ENCODE measurements at places on chromosomes 16 and 17.

GRCh38 chr17:71593078-71593477 lies 527.7 kb upstream of the SOX9 start:
- no peak for DNase-seq

DNA sequence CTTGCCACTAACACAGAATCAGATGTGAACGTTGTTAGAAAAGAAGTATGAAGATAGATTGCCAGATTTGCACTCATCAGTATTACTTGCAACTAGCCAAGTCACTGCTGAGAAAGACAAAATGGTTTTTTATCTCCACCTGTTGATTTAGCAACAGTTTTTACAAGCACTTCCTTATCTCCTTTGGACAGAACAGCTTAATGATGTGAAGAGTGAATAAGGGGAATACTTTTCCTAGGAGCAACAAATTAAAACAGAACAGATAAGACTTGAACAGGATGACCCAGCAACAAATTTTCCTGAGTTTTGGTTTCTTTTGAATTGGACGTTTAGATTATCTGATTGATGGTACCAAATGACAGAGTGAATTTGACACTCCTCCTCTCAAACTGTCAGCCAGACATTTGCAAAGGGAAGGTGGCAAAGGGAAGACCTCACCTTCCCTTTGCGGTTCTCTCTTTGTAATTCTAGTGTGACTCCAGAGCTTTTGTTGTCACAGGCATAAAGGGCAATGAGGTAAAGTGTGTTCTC lies 130.6 kb downstream of the NLK start:
- DNase-seq = no peak

- DNase-seq = no peak
Measured at GRCh38 chr16:15946257-15947044, 3.0 kb upstream of the ABCC1 start.

- DNase-seq = no peak
Measured at GRCh38 chr17:4475001-4475400, 23.7 kb upstream of the SPNS2 start.

GRCh38 chr17:40664582-40665333 lies at the start of gene KRT222:
KRT222 (minus strand) TSS chr17:40665177; CDS start chr17:40665099, 78 bp downstream.
- DNase-seq = no peak

DNA sequence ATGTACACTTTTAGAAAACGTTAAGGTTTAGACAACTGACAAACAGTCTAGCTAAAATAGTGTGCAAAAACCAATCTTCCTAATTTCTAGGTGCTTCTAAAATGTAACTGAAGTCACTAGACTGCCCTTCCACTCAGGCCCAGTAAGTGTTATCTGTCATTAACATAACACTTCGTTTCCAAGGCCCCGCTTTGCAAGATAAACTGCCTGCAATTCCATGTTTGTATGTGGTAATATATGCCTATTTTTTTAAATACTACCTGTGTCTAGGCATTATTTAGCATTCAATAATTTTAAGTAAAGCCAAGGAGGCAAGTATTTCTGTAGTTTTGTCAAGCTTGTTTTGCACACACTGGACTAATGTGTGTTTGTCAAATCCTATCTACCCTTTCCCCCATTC lies 3.2 kb downstream of the USP32 start:
- peak; percentile 29 for DNase-seq

DNA sequence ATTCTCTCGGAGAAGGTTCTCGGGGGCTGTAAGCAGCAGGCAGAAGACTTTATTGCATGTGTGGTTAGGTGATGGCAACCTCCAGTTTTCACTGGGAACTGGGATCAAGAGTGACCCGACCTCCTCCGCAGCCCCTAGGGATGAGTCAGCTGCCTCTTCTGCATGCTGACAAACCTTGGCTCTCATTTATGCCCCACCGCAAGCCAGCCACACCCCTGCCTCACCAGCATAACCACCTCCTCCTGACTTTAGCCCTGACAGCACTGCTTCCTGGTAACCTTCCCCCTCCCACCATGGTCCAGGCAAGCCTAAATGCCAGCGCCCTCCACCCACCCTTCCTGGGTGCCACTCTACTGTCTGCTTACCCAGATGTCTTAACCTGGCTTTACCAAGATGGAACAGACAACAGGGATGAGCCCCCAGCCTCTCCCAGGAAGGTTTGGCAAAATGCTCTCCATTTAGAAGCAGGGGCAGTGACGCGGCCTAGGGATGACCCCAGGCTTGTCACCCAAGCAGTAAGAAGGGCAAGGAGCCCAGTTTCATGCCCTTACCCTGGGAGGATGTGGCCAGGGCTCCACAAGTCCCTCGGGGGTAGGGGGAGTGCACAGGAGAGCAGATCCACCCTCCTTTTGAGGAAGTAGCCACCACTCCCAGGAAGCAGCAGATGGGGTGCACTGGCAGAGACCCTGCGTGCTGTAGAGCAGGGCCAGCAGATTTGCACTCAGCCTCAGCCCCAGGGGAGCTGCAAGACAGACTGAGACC lies 73.5 kb downstream of the GOSR1 start:
- DNase-seq = peak; percentile 91

GRCh38 chr16:48393485-48394354 lies 8.5 kb upstream of the SIAH1 start:
- no peak for DNase-seq

DNA sequence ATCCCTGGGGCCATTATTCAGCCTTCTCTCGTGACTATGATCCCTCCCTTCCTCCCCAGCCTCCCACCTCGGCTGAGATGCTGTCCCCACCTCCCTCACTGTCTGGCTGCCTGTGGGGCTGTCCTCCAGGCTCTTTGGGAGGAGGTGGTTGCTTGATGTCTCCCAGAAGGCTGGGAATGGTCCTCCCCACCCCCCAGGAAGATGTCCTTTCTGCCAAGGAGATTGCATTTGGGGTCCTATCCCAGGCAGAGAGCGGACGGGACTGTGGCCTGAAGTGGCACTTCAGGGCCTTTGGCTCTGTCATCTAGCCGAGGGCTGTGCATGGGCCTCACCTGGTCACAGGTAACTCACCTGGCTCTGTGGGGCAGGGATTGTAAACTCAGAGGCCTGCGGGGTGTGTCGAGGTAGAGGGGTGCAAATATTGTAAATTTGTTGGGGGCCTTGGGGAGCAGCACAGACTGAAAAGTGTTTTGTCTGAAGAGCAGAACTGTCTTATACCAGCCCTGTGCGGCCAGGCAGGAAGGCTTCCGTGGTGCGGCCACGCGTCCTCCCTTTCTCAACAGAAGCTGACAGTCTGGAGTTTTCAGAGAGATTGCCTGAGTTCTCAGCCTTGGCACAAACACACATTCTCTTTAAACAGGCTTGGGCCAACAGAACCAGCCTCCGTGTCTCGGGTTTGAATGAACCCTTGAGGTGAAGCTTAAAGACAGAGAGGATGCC lies 177.9 kb downstream of the SEC14L1 start:
- no peak for DNase-seq

DNA sequence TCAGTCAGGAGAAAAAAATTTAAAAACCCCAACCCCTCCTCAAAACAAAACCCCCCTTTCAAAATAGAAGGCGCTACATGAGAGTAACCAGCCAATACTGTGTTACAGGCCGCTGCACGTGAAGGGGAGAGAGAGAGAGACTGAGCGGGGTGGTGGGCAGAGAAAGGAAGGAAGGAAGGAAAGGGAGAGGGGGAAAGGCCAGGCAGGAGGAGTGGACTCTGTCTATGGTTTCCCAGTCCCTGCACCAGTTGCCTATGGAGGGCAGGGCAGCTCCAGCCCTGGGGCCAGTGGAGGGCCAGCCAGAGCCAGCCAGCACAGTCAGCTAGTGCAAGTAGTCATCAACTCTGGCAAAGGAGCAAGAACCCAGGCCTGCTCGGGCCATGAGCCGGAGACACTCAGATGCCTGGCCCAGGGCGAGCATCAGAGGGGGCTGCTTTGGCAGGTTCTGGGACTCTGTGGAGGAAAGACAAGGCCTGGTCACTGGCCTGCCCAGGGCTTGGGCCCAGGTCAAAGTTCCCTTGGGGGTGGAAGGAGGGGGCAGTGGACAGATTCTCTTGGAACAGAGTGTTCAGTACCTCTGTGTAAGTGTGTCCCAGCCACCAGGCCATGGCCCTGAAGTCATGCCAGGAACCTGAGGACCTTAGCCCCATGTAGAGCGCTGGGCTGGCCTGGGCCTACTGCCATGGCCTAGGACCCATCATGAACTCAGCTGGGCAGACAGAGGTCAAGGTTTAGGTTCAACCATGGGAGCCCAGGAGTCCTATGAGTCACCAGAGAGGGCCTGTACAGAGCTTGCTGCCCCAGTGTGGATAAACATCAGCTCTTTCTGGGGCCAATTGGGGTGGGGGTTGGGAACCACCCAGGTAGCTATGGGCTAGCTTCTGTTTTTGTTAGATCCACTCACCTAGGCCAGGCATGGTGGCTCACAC lies 7.3 kb upstream of the GFOD2 start:
- no peak for DNase-seq

DNA sequence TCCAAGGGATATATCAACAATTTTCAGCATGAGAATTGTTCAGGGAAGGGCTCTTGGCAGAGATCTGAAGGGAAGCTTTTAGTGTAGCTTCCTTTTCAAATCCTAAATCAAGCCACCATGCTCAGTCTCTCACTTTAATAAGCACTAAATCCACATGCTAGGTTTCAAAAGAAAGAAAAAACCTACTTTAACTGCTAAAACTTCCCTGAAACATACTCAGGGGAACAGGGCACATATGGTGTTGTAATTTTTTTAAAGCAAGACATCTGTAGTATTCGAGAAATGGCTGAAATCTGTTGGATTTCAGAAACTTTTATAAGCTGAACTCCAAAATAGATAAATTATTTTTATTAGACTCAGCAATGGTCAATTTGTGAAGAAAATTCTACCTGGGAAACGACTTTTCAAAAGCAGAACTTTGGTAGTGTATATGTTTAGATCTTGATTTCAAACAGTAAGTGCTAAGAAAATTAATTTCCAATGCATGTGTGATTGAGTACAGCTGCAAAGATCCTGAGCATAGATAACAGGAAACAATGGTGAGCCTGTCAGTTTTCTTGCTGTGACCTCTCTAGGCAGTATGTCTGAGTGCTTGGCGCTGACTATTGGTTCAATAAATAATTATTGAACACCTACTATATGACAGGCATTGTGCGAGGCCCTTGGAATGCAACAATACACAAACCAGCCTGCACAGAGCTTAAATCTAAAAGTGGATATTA lies 804.5 kb upstream of the SOX9 start:
- no peak for DNase-seq

GRCh38 chr16:58931436-58931835 lies 197.3 kb upstream of the GOT2 start:
- DNase-seq = no peak

GRCh38 chr16:1330260-1330914 lies 3.1 kb upstream of the BAIAP3 start:
- peak; percentile 11 for DNase-seq

GRCh38 chr16:57993438-57993837 lies 7.0 kb downstream of the ZNF319 start:
- DNase-seq = no peak

DNA sequence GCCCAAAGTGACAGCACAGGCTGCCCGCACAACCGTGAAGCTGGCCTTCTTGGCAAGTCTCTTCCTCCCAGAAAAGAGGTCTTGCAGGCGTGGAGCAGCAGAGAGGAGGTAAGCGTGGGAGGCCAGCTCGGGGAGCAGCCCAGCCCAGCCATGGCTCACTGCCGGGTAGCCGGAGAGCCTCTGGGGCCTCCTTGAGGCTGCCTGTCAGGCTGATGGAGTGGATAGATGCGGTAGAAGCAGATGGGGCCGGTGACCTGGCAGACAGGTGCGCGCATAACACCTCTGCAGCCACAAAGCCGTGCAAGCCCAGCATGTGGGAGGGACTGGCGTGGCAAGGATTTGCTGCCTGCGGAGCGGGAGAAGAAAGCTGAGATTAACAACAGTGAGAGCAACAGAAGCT lies 17.1 kb upstream of the DOK4 start:
- no peak for DNase-seq

- DNase-seq = no peak
Measured at GRCh38 chr16:23148166-23148512, 1.1 kb downstream of the USP31 start.

DNA sequence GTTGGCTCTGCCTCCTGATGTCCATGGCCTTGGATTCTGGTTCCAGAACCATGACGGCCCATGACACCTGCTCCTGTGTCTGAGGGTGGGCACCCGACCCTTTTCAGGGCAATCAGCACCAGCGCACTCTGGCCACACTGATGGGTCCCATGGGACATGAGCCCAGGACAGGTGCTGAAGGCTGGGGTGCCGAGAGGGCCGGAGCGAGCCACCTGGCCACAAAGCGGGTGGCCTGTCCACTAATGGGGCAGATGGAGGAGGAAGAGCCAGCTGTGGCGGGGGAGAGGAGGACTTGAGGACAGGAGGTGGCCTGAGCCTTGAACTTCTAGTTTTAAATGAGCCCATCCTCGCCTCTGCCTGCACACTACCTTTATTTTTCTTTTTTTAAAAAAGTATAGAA lies 31.2 kb upstream of the MTSS2 start:
- no peak for DNase-seq

DNA sequence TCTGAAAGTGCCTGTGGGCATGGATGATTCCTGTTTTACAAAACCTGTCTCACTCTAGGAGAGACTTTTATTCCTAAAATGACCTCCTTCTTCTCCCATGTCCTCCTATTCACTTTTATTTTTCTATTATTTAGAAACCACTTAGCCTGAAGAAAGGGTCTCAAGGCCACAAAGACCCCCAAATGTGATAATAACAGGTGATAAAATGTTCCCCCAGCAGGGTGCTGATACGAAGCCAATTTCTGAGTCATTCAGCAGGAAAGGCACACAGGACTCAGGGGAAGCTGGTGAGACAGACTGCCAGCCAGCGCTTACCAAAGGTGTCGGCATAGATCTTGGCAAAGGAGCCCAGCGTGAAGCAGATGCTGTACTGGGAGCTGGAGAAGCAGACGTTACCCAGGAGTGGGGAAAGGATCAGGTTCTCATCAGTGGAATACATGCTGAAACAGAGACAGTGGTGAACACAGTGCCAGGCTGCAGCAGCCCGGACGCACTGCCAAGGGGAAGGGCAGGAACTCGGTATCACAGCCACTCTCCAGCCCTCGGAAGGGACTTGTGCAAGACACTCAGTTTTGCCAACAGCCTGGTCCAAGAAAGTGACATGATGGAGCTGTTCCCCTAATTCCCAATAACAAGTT lies 24.6 kb downstream of the HIGD1B start:
- DNase-seq = no peak

- no peak for DNase-seq
Measured at GRCh38 chr17:7222093-7222971, 2.6 kb downstream of the ACADVL start.

DNA sequence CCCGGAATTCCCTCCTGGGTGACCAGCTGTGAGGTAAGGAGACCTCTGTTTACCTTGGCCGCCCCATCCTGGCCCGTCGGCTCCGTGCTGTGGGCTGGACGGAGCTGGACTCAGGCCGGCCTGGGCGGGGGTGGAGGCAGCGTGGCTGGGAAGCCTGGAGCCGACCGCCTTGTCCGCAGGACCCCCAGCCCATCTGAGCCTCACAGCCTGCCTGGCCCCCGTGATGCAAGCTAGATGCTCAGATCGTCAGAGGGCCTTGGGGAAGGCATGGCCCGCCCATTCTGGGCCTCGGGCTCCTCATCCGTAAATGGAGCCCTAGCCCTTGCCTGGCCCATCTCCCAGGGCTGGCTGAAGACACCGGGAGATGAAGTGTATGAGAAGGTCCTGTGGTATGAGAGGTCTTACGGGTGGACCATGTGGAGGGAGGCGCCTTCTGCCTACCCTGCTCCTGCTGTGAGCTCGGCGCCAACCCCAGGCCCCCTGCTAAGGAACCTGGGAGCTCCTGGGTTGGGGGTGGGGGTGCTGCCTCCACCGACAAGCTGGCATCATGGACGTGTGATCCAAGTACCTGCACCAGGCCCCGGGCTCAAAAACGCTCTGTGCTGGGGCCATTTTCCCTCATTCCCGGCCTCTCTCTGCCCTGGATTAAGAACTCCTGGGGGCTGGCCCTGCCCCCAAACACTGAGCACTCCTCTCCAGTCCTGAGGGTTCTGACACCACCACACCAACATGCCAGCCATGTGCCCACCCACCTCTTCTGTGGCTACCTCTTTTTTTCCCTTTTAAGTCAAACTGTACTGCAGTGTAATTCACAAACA lies 5.4 kb upstream of the P2RX1 start:
- DNase-seq = no peak
